ENCODE measurements at places on chromosomes 13 and 19.
A peak's percentile ranks its signal among the peaks of the same experiment; 100 is the strongest.

GRCh38 chr19:49988433-49988832 lies 27.5 kb upstream of the SIGLEC11 start:
- no peak for DNase-seq

GRCh38 chr19:45099467-45100191 lies 6.7 kb downstream of the PPP1R37 start:
- DNase-seq: no peak

DNA sequence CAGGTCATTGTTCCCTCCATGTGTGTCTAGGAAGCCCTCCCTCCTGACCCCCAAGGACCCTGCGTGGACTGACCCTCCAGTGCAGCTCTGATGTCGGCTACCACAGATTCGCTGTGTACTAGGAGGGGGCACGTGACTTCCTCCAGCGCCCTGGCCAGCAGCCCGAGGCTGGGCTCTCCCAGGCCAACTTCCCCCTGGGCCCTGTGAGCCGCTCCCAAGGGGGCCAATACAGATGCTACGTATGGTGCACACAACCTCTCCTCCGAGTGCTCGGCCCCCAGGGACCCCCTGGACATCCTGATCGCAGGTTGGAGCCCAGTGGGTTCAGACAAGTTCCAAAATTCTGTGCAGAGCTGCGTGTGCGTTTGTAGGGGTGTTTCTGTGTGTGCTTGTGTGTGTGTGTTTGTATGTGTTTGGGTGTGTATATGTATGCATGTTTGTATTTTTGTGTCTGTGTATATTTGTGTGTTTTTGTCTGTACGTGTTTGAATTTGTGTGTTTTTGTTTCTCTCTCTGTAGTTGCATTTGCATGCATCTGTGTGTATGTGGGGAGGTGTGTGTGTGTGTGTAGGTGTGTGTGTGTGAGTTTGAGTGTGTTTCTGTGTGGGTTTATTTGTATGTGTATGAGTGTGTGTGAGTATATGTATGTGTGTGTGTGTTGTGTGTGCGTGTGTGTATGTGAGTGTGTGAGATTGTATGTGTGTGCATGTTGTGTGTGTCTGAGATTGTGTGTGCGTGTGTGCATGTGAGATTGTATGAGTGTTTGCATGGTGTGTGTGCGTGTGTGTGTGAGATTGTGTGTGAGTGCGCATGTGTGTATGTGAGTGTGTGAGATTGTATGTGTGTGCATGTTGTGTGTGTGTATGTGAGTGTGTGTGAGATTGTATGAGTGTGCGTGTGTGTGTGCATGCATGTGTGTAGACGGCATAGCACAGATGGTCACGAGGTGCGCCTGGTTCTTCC lies 21.4 kb upstream of the LILRA2 start:
- DNase-seq: no peak

DNA sequence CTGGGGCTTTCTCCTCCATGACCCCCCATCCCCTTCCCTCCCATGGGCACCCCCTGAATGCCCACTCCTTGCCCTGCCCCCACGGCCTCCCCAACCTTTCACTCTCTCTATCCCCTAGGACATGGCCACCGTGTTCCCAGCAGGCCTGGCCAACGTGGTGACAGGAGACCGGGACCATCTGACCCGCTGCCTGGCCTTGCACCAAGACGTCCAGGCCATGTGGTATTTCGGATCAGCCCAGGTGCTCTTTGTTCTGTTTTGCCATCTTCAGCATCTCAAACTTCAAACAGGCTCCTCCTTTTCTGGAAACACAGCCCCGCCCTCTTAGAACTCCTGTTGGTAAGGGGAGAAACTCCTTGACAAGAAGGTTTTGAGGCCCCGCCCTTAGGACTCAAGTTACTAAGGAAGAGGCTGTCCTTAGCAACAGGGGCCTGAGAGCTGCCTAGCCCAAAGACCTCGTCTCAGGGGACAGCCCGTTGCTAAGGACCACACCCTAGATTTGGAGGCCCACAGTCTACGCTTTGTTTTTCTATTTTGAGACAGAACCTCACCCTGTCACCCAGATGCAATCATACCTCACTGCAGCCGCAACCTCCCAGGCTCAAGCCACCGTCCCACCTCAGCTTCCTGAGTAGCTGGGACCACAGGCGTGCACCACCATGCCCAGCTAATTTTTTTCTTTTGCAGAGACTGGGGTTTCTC lies 5.1 kb upstream of the FLT3LG start:
- DNase-seq: peak; percentile 56

Data from stimulated activated CD4-positive, alpha-beta T cell treated with anti-CD3 and anti-CD28 coated beads, Interleukin-2, amount 100 ng/mL, for 4 hours (primary cell).